ENCODE measurements at places on chromosomes 2 and 18.
A peak's percentile ranks its signal among the peaks of the same experiment; 100 is the strongest.

- no peak for DNase-seq
These were observed 219.3 kb upstream of the OSR1 start for GRCh38 chr2:19577723-19578122.

DNA sequence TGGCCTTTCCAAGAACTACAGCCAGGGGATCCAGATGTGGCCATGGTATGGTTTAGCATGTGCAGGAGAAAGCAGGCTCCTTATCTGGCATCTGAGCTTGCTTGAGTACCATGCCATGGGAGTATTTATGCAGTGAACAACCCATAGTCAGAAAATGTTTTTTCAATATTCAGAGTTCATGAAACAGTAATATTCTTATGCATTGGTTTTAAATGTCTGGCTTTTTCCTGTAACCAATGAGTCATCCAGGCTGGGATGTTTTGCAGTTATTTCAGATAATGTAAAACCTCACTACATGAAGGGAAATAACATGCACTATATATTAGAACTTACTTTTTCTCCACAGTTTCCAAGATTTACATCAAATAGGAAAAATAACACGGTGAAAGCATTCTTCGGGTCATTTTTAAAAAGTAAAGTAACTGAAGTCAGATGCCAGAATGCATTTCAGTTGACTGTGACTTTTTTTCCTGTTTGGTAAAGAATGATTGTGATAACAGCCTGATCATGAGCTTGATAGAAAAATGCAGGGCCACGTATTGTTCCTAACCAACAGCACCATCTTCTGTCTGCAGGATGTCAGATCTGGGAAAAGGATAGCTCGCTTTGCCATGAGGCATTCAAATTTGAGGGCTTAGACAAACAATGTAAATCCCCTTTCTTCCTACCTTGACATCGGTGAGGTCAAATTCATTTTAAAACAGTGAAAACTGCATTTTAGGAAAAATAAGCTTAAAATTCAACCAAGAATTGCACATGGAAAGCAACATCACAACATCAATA is 152.8 kb downstream of the DSC3 start:
- peak; percentile 14 for DNase-seq

- no peak for DNase-seq
These were observed 95.0 kb downstream of the HDAC4 start for GRCh38 chr2:239305771-239306170.

DNA sequence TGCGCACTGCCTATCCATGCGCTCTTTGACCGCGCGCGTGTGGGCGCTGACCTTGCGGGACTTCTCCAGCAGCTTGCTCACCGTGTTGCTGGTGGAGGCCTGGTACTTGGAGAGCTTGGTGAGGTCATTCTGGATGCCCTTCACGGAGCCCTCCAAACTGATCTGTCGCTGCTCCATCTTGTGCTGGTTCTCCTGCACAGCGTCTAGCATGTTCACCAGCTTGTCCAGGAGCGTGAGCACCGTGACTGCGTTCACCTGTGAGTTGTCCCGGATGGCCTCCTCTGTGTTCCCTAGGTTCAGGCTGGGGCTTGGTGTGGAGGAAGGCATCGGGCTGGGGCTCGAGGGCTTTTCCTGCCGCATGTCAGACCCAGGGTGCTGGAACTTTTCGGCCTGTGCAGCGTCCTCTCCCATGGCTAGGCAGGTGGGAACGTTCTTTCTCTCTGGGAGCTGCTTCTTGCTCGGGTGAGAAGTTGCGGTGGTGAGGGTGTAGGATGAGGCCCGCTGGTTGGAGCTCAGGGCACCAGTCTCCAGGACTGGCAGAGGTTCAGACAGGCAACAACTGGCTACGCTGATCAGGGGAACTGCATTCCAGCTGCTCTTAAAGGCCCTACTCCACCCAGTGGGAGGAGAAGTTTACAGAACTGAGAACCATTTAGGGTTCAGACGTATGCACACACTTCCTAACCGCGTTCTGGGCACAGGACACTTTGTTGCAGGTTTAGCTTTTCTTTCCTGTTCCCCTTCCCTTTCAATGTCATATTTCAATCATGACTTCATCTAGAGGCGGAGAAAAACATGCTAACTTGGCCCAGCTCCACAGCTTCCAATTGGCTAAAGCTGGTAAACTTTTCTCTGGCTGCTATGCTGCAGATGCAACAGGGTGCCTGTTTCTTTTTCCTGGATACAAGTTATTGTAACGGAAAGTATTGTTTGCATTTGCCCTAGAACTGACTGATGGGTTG is at the start of gene CAVIN2:
Gene CAVIN2 (minus strand): TSS at position 574 of the 962 bp plus-strand sequence. CDS start 163 bp downstream, at position 411.
- no peak for DNase-seq

GRCh38 chr2:151438506-151438905 is 28.8 kb downstream of the RIF1 start:
- DNase-seq = no peak

- no peak for DNase-seq
These were observed 13.0 kb upstream of the FHL2 start for GRCh38 chr2:105411720-105412407.

GRCh38 chr18:23945416-23946079 is 69.0 kb upstream of the TTC39C start:
- DNase-seq = no peak

GRCh38 chr2:204566439-204566838 is 21.2 kb downstream of the PARD3B start:
- DNase-seq = no peak

DNA sequence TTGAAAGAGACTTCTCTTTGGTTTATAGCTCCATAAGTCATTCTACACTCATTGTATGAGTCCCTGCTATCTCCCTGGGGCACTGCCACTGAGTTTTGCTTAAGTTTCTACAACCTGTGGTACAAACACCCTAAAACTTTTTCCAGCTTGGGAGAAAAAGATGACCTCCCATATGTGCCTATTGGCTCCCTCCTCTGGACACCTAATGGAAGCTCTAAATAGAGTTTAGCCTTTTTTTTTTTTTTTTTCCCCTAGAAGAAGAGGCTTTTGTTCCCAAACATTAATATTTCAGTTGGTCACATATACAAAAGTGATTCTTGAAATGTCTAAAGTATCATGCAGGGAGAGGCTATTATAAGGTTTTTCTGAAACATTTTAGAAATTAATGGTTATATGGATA is 547.2 kb upstream of the TMEFF2 start:
- DNase-seq = no peak

DNA sequence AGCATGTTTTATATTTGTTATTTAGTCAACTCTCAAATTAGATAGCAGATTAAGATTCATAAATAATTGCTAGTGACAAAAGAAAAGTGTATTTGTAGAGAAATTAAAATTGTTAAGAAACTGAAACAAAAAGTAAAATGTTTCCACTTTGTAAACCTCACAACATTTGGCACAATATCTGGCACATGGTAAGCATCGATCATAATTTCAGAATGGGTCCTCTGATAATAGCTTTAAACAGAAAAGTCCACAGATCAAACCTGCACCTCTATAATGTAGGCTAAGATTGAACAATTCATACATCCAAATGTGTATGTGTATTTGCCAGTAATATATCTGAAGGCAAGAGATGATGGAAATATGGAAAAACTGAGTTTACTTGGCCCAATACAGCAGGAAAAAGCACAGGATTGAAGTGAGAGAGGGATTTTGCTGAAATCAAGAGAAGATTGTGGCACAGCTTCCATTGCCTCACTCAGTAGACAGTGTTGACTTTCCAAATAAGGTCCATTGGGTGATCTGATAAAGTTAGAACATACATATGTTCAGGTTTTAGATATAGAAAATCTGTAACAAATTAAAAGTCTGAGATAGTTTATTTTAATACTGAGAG is 39.4 kb downstream of the COBLL1 start:
- DNase-seq = no peak

- no peak for DNase-seq
These were observed 6.8 kb downstream of the COLEC11 start for GRCh38 chr2:3601561-3602271.

DNA sequence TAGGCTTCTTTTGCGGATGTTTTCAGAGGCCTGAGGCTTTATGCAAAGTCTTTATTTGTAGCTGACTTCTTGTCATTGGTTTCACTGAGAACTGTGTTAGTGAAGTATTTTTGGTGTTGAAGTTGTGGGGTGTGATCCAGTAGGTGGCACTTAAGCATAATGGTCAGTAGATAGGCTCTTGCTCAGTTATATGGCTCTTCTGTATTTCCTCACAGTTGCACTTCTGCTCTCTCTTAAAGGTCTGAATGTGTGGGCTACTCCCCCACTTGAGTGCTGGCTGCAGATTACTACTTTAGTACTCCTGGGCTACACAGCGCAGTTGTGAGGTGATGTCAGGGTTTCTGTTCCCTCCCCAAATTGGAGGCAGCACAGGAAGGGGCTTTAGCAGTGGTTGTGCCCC is 133.8 kb upstream of the SCN7A start:
- DNase-seq = no peak

- DNase-seq = no peak
These were observed 904.7 kb upstream of the ACVR2A start for GRCh38 chr2:146939991-146940685.

DNA sequence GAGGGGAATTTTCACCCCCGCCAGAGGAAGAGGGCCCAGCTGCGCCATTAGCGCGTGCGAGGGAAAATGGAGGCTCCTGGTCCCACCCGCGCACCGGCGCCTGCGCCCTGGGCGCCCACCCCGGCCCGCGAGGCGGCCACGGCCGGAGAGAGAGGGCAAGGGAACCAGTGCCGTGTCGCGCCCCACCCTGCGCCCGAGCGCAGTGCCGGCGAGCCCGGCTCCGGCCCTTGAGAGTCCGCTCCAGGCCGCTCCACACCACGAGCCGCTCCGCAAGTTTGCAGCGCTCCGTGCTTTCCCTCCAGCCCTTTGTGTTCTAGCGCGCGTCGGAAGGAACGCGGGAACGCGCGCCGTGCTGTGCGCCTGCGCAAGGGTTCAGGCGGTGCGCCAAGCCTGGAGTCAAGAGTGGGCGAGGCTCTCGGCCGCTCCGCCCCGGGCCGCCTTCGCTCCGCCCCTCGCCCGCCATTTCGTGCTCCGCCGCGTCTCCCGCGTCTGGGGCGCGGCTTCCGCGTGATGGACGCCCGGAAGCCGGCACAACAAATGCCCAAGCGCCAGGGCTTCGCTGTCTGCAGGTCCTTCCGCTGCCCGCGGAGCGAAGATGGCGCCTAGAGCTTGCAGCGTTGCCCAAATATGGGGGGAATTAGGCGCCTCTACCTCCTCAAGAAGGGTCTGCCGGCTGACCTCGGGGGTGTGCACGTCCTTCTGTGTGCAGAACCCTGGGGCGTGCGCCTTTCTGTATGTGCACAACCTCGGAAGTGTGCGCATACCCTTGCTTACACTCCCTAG is 46.1 kb upstream of the PTMA start:
- DNase-seq = peak; percentile 87

GRCh38 chr2:118223992-118224894 is 136.0 kb downstream of the INSIG2 start:
- DNase-seq = no peak

DNA sequence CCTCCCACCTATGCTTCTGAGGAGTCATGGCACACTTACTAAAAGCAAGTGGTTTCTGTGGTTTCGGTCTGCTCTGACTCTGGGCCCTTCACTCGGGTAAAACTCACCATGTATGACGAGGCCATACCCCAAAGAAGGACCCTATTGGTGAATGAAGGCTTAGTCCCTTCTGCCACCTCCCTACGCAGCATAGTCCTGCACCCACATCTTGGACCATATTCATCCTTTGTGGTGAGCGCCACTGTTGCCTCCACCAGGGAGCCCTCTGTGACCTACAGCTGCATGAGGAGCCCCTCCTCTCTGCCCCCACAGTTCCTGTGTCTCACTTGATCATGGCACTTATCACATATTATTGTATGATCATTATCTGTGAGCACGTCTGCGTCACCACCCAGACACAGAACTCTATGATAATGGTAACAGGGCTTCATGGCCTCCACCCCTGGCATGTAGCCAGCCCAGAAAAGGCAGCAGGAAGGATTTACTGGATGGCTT is 113.3 kb downstream of the TFCP2L1 start:
- no peak for DNase-seq

Data from DMS153 (cell line).